CD4-positive, alpha-beta T cell treated with Interleukin-6 for 4 hours (primary cell): ENCODE measurements at places on chromosomes 5 and 9.

GRCh38 chr5:145027286-145027685 is 807.9 kb downstream of the PRELID2 start:
- no peak for DNase-seq

- DNase-seq, result no peak
Measured at GRCh38 chr9:114496011-114496410, 9.3 kb downstream of the WHRN start.

GRCh38 chr5:88808153-88808552 is 74.8 kb downstream of the MEF2C start:
- no peak for DNase-seq

DNA sequence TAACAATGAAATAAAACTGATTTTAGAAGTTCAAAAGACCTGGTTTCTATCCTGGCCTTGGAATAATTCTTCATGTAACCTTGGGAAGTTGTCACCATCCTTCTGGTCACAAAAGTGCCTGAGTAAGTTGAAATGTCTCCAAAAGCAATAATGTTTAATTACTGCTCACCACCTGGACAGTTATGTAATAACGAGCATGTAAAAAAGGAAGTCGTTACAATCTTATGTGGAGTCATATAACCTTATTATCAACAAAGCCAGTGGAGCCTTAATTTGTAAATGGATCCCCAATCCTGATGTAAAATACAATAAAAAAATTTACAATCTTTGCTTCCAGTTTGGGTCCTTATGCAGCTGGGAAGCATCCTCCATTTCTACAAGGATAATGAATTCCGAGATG is 64.2 kb upstream of the GPR151 start:
- DNase-seq, result no peak

DNA sequence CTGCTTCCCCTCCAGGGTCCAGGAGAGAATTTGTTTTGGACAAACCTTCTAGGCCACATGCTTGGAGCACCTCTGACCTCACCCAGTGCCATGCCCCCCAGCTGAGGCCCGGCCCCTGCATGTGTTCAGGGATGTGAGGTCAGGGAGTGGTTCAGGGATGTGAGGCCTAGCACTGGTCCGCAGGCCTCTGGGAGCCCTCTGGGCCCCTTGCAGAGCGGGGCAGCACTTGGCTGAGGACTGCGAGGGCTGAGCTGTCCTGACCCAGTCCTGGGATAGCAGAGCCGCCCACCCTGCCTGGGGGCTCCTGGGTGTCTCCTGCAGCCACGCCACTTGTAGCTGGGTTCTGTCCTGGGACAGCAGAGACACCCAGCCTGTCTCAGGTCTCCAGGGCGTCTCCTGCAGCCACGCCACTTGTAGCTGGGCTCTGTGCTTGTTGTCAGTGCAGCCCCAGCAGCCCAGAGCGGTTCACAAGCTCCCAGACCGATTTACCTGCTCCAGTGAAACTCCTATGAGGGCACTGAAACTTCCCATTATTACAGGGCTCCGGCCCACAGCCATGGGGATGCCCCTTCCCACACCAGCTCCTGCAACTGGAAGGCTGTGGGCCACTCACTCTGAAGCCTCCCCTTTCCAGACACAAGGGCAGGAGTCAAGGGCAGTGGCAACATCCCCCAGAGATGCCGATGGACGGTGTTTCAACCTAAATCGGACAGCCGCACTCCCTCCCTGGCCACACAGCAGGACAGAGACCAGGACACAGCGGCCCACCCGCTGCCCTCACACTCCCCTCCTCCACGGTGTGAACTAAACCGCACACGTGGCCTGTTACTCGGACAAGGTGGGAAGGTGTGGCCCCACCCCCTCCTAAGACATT is 5.4 kb upstream of the CEP72 start:
- no peak for DNase-seq

- no peak for DNase-seq
Measured at GRCh38 chr5:157845914-157846598, 12.9 kb downstream of the CLINT1 start.

- DNase-seq, result peak; percentile 4
Measured at GRCh38 chr5:15105799-15106393, 234.3 kb upstream of the ANKH start.
